ENCODE measurements at places on chromosomes 4 and X. TPM values are rescaled to one million over a fixed set of nuclear protein-coding genes. Genes with fewer than 3 reads are reported as not detected.

The CXCL8 gene
- 1.5 TPM for total RNA-seq

The CXorf38 gene
- 12.8 TPM for total RNA-seq

The MAGEA2 gene
- total RNA-seq, result 6.1 TPM

The SLC38A5 gene
- total RNA-seq, result 51.6 TPM

The PPP4R3C gene
- not detected for total RNA-seq

The NR3C2 gene
- 2.5 TPM for total RNA-seq

The VCX3B gene
- not detected for total RNA-seq

The DRD5 gene
- total RNA-seq, result not detected

The LIMCH1 gene
- 3.2 TPM for total RNA-seq
